Muscle of leg (tissue), 16 donors: ENCODE measurements at places on chromosomes 4 and X. TPM values are rescaled to one million over a fixed set of nuclear protein-coding genes. Genes with fewer than 3 reads are reported as not detected.

The PDE6B gene
- 10.4 TPM for polyA plus RNA-seq

The SRPK3 gene
- polyA plus RNA-seq = 218 TPM

The REELD1 gene
- 0.08 TPM for polyA plus RNA-seq

DNA sequence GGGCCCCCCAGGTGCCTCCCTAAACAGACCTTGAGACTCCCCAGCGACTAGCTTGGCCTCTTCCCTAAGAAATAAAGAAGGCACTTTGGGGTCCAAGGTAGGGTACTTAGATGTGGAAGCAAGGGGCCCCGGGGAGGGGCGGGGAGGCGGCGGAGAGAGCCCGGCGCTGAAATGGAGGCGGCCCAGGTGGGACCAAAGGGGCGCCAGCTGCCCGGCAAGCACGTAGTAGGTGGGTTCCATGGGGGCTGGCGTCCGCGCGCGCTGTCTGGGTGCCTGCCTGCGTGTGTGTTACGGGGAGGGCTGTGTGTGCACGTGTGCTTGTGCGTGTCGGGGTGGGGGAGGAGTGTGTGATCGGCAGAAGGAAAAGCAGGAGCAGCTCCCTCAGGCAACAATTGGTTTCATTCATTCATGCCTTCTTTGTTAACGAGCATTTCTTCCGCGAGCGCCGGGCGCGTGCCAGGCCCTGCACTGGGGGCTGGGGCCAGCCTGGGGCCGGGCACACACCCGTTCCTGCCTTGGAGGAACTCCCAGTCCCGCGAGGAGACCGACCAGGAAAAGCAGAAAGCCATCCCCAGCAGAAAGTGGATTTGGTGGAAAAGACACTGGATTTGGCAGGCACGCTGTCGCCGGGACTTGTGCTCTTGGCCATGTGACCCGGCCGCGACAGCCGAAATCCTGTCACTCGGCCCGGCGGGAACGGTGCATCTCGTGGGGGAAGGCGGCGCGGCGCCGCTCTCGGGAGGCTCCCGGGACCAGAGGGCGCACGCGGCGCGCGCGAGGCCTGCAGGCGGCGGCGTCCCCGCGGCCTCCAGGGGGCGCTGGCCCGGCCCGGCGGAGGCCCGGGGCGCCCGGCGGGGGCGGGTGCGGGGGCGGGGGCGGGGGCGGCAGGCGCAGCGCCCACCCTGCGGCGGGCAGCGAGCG, 3.3 kb upstream of the DUSP9 start:
- DNase-seq = no peak

DNA sequence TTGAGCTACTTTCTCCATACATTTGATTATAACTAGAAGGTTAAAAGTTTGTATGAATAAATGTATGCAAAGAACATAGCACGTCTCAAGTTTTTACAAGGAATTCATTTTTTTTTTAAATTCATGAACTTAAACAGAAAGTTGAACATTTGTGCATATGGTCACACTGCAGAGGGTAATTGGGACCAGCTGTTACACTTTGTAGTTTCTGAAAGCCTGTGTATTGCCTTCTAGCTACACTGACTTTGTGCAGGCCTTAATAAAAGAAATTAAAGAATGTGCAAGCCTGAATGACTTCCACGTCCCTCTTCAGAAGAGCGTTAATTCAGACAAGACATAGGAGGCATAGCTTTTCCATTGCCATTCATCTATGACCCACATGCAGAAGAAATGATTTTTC, 153.1 kb upstream of the PCDH18 start:
- peak; percentile 91 for DNase-seq

DNA sequence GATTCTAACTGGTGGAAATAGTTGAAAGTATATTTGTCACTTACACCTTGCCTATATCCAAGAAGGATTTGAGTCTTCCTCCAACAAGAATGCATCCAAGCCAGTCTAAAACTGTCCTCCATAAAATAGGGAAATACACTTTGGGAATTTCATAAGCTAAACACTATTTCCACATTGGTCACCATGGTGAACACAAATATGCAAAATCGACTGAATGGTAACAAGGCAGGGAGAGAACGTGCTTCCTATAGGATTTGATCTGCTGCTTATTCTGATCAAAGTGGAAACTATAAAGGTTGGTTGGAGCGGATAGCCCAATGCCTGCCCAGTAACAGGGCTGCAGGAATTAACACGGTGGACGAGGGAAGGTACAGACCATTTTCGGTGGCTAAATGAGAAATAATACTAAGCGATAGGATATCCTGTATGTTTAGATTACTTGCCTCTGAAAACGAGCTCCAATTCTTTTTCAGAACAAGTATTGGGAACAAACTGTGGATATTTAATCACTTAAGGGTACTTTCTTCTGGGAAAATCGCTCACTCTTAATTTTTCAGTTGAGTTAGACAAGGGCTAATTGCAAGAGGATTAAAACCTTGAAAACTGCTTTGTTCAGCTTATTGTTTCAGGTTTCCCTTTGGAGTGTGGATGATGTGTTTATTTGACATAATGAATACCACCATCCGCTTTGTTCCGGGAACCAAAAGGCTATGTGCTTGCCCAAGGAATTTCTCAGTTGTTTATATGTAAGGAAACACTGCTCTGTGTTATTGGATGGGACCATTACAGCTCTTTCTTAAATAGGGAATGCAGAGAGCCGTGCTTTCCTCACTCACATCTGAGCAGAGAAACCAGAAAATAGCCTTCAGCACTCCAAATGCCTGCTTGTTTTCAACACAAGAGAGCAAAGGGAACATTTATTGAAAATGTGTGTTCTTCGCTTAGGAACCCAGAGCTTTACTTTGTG, 194.4 kb downstream of the CBR4 start:
- DNase-seq = peak; percentile 90
